ENCODE measurements at places on chromosomes 4 and X.

- DNase-seq = peak; percentile 80
These were observed 5.1 kb upstream of the PLCXD1 start for GRCh38 chrX:275967-276580.

- DNase-seq = no peak
These were observed 534.1 kb upstream of the GALNTL6 start for GRCh38 chr4:171279131-171279530.

DNA sequence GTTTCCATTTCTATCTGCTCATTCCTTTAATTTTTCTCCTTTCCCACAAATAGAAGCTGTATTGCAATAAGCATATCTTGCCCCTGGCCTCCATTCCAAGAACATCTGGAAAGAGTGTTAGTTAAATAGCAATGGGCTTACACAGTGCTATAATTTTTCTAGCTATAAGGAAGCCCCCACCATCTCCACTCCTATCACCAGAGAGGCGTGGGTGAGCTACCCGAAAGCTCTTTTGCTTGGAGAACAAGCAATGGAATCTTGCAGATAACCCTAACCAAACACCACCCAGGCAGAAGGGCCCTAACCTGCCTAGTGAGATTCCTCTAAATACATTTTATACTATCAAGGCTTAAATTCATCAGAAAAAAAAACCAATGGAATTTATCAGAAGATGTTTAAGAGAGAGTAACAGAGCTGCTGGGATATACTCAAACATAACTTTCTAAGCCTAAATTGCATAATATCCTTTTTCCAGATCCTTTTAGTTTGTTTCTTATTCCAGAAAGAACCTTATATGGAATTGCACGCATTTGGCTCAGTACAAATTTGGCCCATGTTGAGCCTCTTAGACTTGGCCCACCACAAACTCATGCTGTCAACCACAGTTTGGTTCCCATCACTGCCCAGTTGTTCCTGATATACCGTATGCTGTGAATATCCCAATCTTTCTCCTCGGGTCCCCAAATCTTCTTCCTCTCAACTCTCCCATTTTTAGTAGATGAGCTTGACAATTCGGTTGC, 91.6 kb upstream of the PLAC1 start:
- DNase-seq = no peak

GRCh38 chrX:147901461-147902126, 10.1 kb upstream of the FMR1 start:
- peak; percentile 44 for DNase-seq

- peak; percentile 19 for DNase-seq
These were observed 81.6 kb downstream of the ZFX start for GRCh38 chrX:24231131-24231540.

DNA sequence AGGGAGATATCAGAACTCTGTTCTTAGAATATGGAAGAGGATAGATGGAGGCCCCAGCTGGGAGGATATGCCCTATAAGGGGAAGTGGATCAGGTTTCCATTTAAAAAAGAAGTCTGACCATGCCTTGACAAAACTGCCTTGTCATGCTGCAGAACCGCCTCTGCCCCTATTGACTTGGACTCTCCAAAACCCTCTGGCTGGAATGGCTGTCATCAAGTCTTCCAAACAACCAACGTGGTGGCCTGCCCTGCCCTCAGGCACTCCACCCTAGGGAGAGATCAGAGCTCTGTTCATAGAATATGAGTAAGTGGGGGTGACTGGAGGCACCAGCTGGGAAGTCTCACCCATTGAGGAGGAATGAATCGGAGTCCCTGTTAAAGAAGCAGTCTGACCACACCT, 114.9 kb downstream of the VSIG4 start:
- no peak for DNase-seq

DNA sequence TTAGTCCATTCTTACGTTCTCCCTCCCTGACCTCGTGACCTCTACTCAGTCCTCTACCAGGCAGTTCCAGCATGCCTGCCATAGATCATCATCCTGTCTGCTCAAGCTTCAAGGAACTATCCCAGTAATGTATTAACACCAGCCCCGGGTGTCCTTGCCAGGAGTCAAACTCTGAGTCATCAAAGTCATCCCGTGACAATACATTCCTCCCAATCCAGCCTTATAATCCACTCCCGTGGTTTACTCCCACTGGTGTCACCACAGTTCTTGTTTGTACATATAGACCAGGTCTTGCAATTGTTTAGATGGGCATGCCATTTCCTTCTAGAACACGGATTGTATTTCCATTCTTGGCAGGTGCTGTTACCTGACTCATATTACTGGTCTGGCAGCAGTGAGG, 68.7 kb upstream of the TAB3 start:
- peak; percentile 68 for DNase-seq

DNA sequence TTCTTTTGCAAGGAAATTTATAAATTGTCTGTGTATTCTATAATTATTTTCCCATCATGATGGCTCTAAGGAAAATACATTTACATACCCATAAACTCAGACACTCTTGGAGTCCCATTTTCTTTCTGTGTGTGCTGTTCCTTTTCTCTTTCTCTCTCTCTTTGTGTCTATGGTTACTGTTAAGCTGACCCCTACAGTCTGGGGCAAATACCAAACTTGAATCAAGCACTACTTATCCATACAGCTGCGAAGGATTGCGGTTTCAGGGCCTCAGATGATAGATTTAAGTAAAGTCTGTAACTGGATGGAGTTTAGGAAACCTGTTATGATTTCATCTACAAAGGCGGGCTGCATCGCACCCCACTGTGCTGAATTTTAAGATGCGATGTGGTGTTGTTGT, 150.2 kb downstream of the SHROOM3 start:
- no peak for DNase-seq

GRCh38 chr4:7906171-7906701, 33.4 kb downstream of the AFAP1 start:
- no peak for DNase-seq
